ENCODE measurements at places on chromosomes 2 and 18. TPM values are rescaled to one million over a fixed set of nuclear protein-coding genes. Genes with fewer than 3 reads are reported as not detected.

Gene ATF2
- total RNA-seq = 49.5 TPM

Gene LCT
- total RNA-seq = not detected

Gene IL36RN
- total RNA-seq = 8.6 TPM

Gene NAT8
- not detected for total RNA-seq

Gene TTC39C
- 13.0 TPM for total RNA-seq

Gene DSC3
- total RNA-seq = 521 TPM

Gene POU3F3
- not detected for total RNA-seq

Gene FASTKD1
- total RNA-seq = 16.1 TPM

Gene HOXD10
- not detected for total RNA-seq

Measured in placental epithelial cell (primary cell).